ENCODE measurements at places on chromosomes 12 and 14.
A peak's percentile ranks its signal among the peaks of the same experiment; 100 is the strongest.

DNA sequence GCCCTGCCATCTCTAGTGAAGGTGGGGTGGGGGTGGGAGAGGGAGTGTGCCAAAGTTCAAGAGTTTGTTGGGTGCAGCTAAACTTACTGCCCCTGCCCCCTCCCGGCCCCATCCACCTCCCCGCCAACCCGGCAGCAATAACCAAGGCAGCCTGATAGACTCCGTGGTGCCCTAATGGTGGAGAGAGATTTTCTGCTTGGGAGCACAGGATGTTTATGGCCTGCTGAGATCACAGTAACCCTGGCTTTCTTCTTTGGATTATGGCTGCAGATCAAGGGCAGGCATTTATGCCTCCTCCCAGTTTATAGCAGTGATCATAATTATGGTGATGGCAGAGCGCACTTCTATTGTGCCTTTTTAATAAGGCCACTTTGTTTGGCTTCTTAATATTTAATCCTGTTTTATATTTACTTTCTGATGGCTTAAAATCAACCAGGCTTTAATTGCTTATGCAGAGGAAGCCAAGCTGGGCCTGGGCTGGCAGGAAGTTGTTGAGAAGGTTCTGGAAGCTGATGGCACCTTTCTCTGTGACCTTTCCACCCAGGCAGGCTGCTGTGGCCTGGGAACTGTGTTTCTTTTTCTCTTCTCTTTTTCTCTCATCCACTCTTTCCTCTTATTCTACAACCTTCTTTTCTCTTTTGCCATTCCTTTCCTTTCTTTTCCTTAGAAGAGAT lies 256.8 kb upstream of the FKBP4 start:
- no peak for DNase-seq
- H3K36me3 ChIP-seq: no peaks in the 10 kb centered on the region
- H3K27ac ChIP-seq: no peak overlapping the region
- H3K27me3 ChIP-seq: no peaks in the 10 kb centered on the region
- no peak overlapping the region for H3K4me3 ChIP-seq

- no peaks in the 10 kb centered on the region for H3K4me1 ChIP-seq
- H3K4me3 ChIP-seq: no peak overlapping the region
- no peaks in the 10 kb centered on the region for H3K36me3 ChIP-seq
- H3K27ac ChIP-seq: no peak overlapping the region
- H3K27me3 ChIP-seq: no peaks in the 10 kb centered on the region
Observed at GRCh38 chr14:98932431-98933325, 339.3 kb downstream of the BCL11B start.

DNA sequence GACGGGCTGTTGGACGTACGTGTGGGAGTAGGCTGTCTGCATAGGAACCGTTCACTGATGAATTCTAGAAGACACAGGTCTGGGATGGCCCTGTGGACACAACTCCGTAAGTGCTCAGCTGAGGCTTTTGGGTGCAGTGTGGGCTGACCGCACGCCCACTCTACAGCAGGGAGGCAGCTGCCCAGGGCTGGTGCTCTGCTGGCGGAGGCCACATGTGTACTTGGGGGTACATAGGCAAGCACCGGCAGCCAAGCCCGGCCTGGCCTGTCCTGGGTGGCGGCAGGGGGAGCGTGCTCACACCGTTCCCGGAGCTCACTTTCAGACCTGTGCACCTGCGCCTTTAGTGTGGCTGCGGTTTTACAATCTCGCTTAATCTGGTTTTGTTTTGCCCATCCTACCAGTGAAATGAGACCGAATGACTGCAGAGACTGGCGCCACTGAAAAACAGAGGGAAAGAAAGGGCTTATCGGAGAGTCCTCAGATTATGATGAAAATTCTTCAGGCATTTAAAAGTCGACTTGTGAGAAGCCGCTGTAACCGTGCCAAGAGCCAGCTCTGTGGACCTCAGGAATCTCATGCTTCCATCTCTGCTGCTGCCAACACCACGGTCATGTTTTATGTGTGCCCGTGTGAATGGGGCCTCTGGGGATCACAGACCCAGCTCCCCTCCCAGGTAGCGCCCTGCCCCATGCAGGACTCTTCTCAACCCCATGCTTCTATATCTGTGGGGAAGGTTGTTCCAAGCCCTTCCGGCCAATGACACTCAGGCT lies 45.8 kb downstream of the SSH1 start:
- no peaks in the 10 kb centered on the region for H3K27me3 ChIP-seq
- H3K27ac ChIP-seq: no peak overlapping the region
- H3K4me1 ChIP-seq: peaks cover 12% of the 10 kb centered on the region
- DNase-seq: no peak

- H3K4me1 ChIP-seq: no peaks in the 10 kb centered on the region
- no peaks in the 10 kb centered on the region for H3K36me3 ChIP-seq
- H3K27me3 ChIP-seq: no peaks in the 10 kb centered on the region
- no peak overlapping the region for H3K27ac ChIP-seq
- H3K4me3 ChIP-seq: no peak overlapping the region
Observed at GRCh38 chr14:76696791-76697190, 64.5 kb upstream of the VASH1 start.

- H3K4me3 ChIP-seq: no peak overlapping the region
- no peaks in the 10 kb centered on the region for H3K36me3 ChIP-seq
- H3K4me1 ChIP-seq: no peaks in the 10 kb centered on the region
- no peaks in the 10 kb centered on the region for H3K27me3 ChIP-seq
- no peak for DNase-seq
Observed at GRCh38 chr12:120428597-120429229, 9.2 kb upstream of the COX6A1 start.

GRCh38 chr14:59055439-59056045 lies 132.9 kb upstream of the DAAM1 start:
- DNase-seq: no peak
- H3K27me3 ChIP-seq: no peaks in the 10 kb centered on the region
- no peaks in the 10 kb centered on the region for H3K36me3 ChIP-seq
- H3K4me3 ChIP-seq: no peak overlapping the region
- H3K4me1 ChIP-seq: no peaks in the 10 kb centered on the region

- no peaks in the 10 kb centered on the region for H3K4me1 ChIP-seq
- no peak overlapping the region for H3K4me3 ChIP-seq
- no peaks in the 10 kb centered on the region for H3K27me3 ChIP-seq
- no peak overlapping the region for H3K27ac ChIP-seq
- no peak for DNase-seq
- H3K36me3 ChIP-seq: no peaks in the 10 kb centered on the region
Observed at GRCh38 chr12:4284306-4284705, 10.7 kb downstream of the CCND2 start.

DNA sequence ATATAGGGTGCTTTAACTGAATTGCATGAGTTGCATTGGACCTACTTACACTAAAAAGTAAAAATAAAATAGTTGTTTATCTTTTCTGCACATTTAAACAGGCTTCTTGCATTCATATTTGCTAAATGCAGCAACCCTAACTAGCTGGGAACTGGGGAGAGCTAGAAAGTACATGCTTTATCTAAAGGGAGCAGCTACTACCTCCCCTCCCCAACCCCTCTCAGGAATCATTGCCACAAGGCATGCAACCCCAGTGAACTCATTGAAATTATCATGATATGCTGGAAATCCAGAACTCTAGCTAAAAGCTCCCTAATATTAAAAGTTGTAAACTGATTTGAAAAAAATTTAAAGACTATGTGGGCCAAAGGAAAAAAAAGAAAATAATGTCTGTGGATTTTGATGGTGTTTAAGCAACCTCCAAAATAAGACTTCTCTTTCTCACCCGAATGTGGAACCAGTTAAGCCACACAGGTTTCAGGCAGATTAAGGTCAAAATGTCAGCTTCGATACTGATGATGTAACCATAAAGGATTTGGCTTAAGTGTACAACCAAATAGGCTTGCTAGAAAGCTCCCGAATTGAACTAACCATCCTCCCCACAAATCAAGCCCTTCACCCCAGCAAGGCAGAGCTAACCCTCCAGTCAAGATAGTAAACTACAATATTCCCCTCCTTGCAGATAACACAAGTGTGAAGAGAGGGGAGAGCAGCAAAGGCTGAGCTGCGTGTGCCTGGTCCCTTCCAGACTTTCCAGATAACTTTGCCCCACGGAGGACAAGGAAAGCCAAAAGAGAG lies 13.8 kb upstream of the POC1B start:
- DNase-seq: no peak
- H3K4me3 ChIP-seq: no peak overlapping the region
- H3K27me3 ChIP-seq: no peaks in the 10 kb centered on the region
- H3K27ac ChIP-seq: no peak overlapping the region

DNA sequence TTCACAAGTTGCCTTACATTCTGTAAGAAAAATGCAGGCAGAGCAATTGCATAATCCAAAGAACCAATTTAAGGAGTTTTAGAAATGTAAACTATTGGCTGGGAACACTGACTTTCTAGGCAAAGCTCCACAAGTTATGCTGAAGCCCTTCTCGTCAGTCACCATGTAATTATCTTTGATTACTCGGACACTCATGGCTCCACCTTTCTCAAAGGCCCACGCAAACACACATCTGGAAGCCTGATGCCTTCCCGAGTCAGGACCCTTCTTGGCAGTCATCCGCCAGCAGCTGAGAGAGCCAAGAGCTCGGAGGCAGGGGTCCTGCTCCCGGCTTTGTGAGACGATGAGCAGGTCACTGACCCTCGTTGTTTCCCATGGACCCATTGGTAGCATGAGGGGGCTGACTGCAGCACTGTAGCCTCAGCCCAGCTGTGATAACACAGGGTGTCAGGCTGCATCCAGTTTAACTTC lies 202.2 kb downstream of the TMEM132D start:
- H3K27me3 ChIP-seq: no peaks in the 10 kb centered on the region
- no peaks in the 10 kb centered on the region for H3K4me1 ChIP-seq
- H3K36me3 ChIP-seq: no peaks in the 10 kb centered on the region
- H3K27ac ChIP-seq: no peak overlapping the region
- DNase-seq: no peak

DNA sequence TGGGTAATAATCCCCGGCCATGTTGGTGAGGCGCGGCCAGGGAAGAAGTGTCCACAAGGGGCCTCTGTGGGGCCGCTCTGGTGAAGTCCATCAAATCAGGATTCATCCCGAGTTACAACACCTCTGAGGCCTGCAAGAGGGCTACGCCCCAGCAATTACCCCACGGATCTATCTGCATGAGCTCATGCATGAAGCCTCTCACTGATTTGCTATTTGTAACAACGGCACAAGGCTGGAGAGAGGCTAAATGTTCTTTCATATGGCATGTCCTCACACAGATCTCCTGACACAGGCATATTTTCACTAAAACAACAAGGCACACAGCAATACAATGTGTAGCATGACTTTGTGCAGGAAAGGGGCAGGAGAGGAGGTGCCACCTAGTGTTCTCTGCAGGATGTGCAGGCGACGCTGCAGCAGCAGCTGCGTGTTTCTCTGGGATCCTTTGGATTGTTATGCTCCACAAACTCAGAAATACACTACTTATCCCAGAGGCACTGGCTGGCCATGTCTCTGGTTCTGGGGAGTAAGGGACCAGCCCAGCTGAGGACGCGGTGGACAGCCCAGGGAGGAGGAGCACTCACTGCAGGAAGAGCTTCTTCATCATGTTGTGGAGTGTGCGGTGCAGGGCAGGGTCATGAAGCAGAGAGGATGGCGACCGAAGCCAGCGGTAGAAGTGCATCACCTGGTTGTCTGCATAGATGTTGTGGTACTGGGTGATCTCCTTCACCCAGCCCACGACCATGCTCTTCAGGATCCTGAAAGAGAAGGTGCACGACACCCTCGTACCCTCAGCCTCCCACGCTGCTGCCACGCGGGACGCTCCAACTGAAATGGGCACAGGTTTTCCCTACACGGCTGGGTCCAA lies 20.2 kb downstream of the P2RX2 start:
- peaks cover 90% of the 10 kb centered on the region for H3K36me3 ChIP-seq
- no peaks in the 10 kb centered on the region for H3K27me3 ChIP-seq
- H3K4me1 ChIP-seq: no peaks in the 10 kb centered on the region
- no peak overlapping the region for H3K27ac ChIP-seq

DNA sequence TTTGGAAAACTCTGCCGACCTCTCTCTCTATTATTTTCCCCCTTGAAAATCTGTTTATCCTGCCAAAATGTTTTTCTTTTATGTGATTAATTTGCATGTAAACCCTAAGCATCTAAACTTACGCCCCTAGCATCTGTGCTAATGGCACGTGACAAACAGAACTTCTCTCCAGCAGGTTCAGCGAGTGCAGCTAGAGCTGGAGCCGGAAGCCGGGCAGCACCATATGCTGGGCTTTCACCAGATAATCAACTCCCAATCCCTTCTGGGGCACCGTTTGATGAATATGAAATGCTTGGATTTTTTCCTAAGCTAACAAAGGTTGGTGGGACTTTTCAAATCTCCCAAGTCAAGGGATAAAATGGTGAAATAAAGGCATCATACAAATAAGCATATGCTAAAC lies 667.5 kb upstream of the TMEM132C start:
- no peak overlapping the region for H3K4me3 ChIP-seq
- H3K27me3 ChIP-seq: no peaks in the 10 kb centered on the region
- no peaks in the 10 kb centered on the region for H3K36me3 ChIP-seq

DNA sequence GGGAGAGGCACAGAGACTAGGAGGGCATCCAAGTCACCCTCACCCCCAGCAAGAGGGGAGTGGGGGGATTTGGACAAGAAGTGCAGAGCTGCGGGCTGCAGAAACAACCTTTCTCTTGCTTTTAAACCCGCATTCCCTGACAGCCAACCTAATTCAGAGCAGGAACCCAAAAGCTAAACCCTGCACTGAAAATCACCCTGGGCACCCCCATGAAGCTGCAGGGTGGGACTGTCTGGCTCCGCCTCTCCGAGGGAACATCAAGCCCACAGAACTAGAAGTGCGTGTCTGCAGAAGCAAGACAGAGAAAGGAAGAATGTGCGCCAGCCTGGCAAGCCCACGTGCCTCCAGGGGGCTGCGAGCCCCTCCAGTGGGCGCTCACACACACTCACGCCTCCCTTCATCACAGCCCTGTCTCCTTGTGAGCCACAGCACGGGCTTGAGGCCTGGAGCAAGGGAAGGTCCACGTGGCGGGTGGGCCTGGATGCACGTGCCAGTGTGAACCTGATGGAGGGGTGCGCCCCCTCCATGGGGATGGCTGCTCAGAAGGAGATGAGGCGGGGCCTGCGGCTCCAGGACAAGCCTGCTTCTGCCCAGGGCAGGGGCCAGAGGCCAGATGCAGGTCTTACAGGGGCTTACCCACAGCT lies 27.8 kb upstream of the PNMA1 start:
- H3K27ac ChIP-seq: peak overlapping the region; percentile 17
- peaks cover 34% of the 10 kb centered on the region for H3K4me1 ChIP-seq
- no peak for DNase-seq
- no peak overlapping the region for H3K4me3 ChIP-seq

DNA sequence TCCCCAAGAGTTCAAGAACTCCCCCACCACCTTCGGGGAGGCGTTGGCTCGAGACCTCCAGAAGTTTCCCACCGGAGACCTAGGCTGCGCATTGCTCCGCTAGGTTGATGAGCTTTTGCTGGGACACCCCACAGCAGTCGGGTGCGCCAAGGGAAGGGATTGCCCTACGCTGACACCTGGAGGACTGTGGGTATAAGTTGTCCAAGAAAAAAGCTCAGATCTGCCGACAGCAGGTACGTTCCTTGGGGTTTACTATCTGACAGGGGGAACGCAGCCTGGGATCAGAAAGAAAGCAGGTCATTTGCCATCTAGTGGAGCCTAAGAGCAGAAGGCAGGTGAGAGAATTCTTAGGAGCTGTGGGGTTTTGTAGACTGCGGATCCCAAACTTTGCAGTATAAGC lies 98.8 kb downstream of the FRMD6 start:
- H3K27ac ChIP-seq: no peak overlapping the region
- no peaks in the 10 kb centered on the region for H3K36me3 ChIP-seq
- H3K4me3 ChIP-seq: no peak overlapping the region
- H3K4me1 ChIP-seq: peaks cover 5% of the 10 kb centered on the region
